ENCODE measurements at places on chromosomes 6 and 20.

GRCh38 chr6:87093651-87094050, 1.3 kb downstream of the CGA start:
- no peak for DNase-seq

- DNase-seq = no peak
Observed at GRCh38 chr6:156080371-156080770, 624.7 kb upstream of the NOX3 start.

GRCh38 chr6:18883851-18884250, 496.7 kb downstream of the RNF144B start:
- no peak for DNase-seq

- DNase-seq = no peak
Observed at GRCh38 chr20:1838556-1839279, 56.5 kb upstream of the SIRPA start.

DNA sequence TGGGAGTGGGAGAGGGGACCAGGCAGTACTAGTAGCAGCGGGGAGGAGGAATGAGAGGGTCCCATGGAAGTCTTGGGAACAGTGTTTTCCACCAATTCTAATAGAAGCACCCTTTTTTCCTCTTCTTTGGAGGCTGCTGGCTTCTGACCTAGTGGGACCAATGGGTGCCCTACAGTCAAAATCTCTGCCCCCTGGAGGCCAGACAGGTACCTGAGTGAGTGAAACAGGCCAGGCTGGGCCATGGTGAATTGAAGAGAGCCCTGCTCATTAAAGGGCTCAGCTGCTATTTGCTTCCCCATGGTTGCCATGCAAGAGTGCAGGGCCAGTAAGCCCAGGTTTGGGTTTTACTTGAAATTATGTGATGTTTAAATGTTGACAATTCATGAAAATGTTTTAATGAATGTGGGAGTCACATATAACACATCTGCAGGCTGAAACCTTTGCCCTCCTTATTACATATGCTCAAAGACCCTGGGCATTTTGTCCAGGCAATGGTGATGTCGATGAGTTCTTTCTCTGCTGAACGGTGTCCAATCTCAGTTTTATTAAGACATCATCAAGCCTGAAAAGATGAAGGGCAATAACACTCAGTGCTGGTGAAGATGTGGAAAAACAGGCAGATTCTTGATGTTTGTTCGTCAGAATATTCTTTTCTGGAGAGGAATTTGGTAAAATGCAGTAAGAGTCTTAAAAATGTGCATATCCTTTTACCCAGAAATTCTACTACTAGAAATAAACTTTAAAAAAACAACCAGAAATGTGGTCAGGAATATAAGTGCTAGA, 42.3 kb upstream of the OCSTAMP start:
- DNase-seq = no peak

DNA sequence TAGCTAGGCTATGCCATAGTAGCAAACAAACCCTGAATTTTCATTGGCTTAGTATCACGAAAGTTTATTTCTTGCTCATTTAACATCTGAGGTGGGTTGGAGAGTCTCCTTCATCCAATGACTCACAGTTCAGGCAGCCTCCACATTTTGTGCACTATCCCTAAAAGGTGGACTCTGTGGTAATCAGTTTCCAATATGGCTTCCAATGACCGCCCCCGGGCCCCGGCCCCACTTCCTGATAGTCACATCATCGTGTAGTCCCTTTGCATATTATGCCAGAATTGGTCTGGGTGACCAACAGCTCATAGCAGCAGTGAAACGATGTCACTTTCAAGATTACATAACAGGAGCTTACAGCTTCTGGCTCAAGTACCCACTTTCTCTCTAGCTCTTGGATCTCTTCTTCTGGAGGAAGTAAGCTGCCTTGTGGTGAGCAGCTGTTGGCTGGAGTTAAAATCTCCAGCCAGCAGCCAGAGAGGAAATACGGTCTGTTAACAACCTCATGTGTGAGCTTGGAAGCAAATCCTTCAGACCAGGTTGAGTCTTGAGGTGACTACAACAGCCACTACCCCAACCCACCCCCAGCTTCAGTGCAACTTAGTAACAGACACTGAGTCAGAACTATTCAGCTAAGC, 7.8 kb downstream of the HCRTR2 start:
- no peak for DNase-seq

GRCh38 chr20:37598575-37599342, 71.1 kb upstream of the BLCAP start:
- no peak for DNase-seq

DNA sequence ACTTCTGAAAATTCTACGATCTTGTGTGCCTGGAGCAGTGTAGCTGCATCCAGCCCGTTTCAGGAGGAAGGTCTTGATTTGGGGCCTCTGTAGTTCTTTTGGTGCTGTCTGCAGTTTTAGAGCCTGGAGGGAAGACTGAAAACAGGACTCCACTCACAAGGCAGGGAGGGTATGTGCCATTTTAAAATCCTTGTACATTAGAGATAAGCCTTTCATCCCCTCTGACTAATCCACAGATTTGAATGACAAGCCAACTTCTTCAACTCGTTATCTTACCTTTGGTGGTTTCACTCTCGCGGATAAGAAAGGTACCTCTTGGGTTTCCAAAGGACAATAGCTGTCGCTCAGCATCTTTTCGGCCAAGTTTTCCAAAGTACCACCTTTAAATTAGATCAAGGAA, 98.0 kb upstream of the TRAF3IP2 start:
- no peak for DNase-seq

GRCh38 chr6:136771306-136771705, 21.0 kb downstream of the MAP3K5 start:
- DNase-seq = no peak

GRCh38 chr6:28772480-28773381, 151.1 kb downstream of the TRIM27 start:
- DNase-seq = no peak

GRCh38 chr6:35139924-35140638, 1.1 kb downstream of the TCP11 start:
- no peak for DNase-seq

GRCh38 chr6:80477591-80477990, 371.1 kb downstream of the BCKDHB start:
- DNase-seq = no peak

GRCh38 chr6:110541701-110542309, 65.4 kb upstream of the SLC22A16 start:
- no peak for DNase-seq

GRCh38 chr20:48728042-48728825, 99.6 kb downstream of the PREX1 start:
- DNase-seq = no peak

GRCh38 chr6:37592085-37592698, 92.5 kb upstream of the CCDC167 start:
- no peak for DNase-seq

DNA sequence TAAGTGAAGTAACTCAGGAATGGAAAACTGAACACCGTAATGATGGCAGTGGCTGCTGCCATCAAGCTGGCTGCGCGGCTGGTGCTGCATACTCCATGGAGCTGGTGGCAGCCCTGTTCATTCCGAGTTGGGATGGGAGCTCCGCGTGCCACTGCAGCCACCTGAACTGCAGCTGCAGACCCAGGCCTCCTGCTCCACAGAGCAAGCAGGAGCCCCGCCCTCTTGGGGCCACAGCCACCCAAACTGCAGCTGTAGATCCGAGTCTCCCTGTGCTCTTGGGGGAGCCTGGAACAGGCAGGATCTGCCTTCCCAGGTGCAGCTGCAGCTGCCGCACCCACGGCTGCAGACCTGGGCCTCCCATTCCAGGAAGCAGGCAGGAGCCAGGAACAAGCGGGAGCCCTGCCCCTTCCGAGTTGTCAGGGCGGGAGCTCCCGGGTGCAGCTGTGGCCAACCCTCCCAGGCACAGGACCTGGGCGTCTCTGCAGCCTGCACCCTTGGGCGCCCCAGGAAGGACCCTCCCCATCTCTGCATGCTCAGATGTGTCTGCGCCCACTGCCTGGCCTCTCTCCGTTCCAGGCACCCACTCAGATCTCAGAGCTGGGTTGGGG, 120.2 kb downstream of the GMPR start:
- DNase-seq = no peak

GRCh38 chr6:92568541-92568940, 850.8 kb downstream of the EPHA7 start:
- DNase-seq = no peak

DNA sequence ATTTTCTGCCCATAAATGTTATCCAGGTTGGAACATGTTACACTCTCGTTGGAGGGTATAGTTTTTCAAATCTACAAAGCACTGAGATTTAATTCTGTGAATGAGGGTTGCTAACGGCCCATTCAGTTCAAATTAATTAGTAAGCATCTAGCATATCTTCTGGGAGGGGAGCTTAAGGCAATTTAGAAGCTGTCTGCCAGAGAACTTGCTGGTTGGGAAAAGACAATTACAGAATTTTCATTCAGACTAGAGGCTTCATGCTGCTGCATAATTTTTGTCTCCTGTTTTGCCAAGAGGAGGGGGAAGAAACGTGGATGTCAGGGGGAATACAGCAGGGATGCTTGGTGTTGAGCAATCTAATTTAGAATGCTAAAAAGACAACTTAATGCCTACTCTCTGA, 268.3 kb upstream of the FAM83B start:
- DNase-seq = no peak

DNA sequence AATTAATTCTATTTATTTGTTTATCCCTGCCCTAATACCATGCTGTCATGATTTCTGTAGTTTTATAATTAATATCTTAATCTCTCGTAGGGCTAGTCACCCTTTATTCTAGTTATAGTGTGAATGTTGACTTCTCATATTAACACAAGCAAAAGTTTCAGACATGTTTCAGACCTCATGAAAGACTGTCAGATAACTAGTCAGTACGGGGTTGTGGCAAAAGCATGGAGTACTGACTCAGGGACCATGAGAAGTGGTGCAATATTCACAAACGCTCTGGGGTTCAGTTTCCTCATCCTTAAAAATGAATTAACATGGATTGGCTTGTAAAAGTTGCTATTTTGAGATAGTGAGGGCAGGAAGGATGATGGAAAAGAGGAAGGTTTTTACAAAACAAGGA, 148.9 kb downstream of the TMEM200A start:
- DNase-seq = no peak

- DNase-seq = no peak
Observed at GRCh38 chr6:139144490-139145085, 9.7 kb downstream of the HECA start.

DNA sequence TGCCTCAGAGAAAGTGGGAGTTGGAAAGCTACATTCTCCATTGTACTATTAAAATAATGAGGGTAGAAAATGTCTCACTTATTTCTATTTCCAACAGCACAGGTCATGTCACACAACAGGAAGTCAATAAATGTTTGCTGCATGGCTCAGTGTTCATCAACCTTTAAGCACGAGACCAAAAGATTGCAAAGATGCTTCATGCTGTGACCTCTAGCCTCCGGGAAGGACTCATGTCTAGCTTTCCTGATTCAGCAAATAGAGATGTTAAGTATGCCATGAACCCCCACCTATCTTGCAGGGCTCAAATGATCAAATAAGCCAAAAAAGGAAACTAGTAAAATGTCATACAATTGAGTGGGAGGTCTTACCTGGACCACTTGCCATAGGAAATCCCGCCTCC, 57.4 kb downstream of the NCOA6 start:
- DNase-seq = no peak

DNA sequence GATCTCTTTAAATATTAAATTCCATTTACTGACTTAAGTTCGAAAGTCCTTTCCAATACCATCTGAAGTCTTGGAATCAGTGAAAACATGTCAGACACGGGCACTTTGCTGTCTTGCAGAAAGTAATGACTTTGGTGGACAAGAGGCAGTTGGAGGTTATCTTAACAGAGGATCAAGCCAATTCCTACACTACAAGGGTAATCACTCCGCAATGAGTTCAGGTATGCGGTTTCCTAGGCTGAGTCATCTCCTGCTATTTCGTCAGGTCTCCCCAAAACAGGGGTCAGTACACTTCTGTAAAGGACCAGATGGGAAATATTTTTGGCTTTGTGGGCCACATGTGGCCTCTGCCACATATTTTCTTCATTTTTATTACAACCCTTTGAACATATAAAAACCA, 656.6 kb downstream of the KIF16B start:
- DNase-seq = no peak

GRCh38 chr6:38326837-38327236, 312.9 kb downstream of the BTBD9 start:
- no peak for DNase-seq

- DNase-seq = no peak
Observed at GRCh38 chr20:60966031-60966430, 286.0 kb upstream of the CDH4 start.

- DNase-seq = no peak
Observed at GRCh38 chr6:118963003-118963402, 28.0 kb upstream of the MCM9 start.

- no peak for DNase-seq
Observed at GRCh38 chr6:37820718-37821079, 1.2 kb downstream of the ZFAND3 start.

DNA sequence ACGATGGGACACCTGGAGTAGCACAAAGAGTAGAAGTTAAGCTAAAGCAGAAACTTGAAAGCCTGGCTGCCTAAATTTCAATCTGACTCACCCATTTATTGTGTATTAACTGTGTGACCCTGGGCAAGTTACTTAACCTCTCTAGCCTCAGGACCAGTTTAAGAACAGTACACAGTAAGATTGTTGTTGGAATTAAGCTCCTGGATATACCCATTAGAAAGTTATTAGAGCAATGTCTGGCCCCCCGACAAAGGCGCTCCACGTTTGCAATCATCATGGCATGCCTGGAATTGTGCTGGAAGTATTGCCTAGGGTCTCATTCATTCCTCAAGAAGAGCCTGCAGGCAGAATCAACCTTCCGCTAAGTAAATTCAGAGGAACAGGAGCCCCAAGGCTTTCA, 1.4 kb downstream of the SDC4 start:
- DNase-seq = no peak

DNA sequence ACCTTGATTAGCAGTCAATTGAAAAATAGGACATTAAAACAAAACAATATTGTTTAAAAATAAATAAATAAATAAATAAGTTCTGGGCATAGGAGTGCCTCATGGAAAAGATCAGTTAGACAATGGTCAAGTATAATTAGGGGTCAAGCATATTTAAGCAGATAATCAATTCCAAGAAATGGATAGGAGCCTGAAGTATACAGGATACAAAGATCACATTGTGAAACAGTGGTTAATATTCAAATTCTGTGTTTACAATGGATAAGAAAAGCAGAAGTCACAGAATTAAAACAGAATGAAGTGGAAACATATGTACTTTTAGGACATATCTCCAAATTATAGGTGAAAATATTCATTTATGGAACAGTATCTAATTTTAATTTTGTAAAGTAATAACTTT, 1028.6 kb upstream of the CITED2 start:
- DNase-seq = no peak

GRCh38 chr6:163323705-163324104, 90.8 kb upstream of the QKI start:
- DNase-seq = no peak

All from stimulated activated CD4-positive, alpha-beta T cell treated with anti-CD3 and anti-CD28 coated beads, Interleukin-1b, Interleukin-23, amount 100 ng/mL, for 1 hour (primary cell).